ENCODE measurements at places on chromosomes 7 and 10. TPM values are rescaled to one million over a fixed set of nuclear protein-coding genes. Genes with fewer than 3 reads are reported as not detected.

Gene VAX1
- not detected for polyA plus RNA-seq

Gene NME8
- polyA plus RNA-seq = not detected

Gene RPP38
- polyA plus RNA-seq = 8.3 TPM

Gene NODAL
- not detected for polyA plus RNA-seq

Gene GPR26
- not detected for polyA plus RNA-seq

Gene ZNF239
- 2.2 TPM for polyA plus RNA-seq

Gene COL26A1
- 0.01 TPM for polyA plus RNA-seq

Gene VENTX
- 0.28 TPM for polyA plus RNA-seq

Gene RHOBTB1
- polyA plus RNA-seq = 8.4 TPM

Gene FKBP6
- polyA plus RNA-seq = not detected

Gene OR6V1
- not detected for polyA plus RNA-seq

Gene GNAI1
- polyA plus RNA-seq = 6.1 TPM

Gene BUB3
- polyA plus RNA-seq = 36.4 TPM

Gene NOS3
- 4.1 TPM for polyA plus RNA-seq

Gene ATG9B
- 0.37 TPM for polyA plus RNA-seq

Gene CYP17A1
- 2.4 TPM for polyA plus RNA-seq

Gene ASB10
- not detected for polyA plus RNA-seq

Gene GRID2IP
- 0.37 TPM for polyA plus RNA-seq

Gene EPO
- 0.06 TPM for polyA plus RNA-seq

Gene RFC2
- 14.8 TPM for polyA plus RNA-seq

Gene ADAM8
- polyA plus RNA-seq = 3.8 TPM

Gene CBLL1
- 11.4 TPM for polyA plus RNA-seq

Gene CCL24
- polyA plus RNA-seq = 0.20 TPM

Gene DBF4
- polyA plus RNA-seq = 4.2 TPM

Gene UTF1
- not detected for polyA plus RNA-seq

Gene CLRN3
- polyA plus RNA-seq = not detected

Gene OR2A5
- polyA plus RNA-seq = not detected

Gene RNLS
- polyA plus RNA-seq = 10.8 TPM

Gene CHCHD1
- polyA plus RNA-seq = 24.0 TPM

Gene BMPER
- polyA plus RNA-seq = 1.2 TPM
